ENCODE measurements at places on chromosomes 2 and 18. TPM values are rescaled to one million over a fixed set of nuclear protein-coding genes. Genes with fewer than 3 reads are reported as not detected.

VSNL1 gene
- total RNA-seq = 52.5 TPM

- no peak for DNase-seq
Observed at GRCh38 chr2:128720080-128721022, 401.7 kb upstream of the HS6ST1 start.

DNA sequence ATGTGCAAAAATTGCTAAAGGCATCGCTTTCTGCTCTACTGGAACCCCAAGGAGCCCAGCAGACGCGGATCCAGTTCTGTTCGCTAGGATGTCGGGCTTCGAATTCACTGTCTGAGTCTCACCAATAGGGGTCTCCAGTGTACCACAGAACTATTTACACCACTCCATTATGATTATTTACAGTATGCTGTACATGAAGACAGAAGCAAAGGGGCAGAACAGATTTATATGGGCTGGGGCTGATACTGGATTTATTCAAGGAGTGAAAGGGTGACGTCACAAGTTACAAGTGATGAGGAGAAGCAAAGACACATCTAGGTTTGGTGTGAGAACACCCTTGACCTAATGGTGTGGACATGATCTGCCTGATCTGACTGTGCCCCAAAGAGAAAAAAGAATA is 185.3 kb upstream of the ATP5MC3 start:
- peak; percentile 34 for DNase-seq

TMEM150A gene
- 8.2 TPM for total RNA-seq

FBXO36 gene
- 1.4 TPM for total RNA-seq

CRYGD gene
- total RNA-seq = not detected

TAF4B gene
- 4.7 TPM for total RNA-seq

PAPOLG gene
- total RNA-seq = 2.3 TPM

GRCh38 chr18:61896757-61897156 is 4.0 kb upstream of the RNF152 start:
- DNase-seq = peak; percentile 31

MC5R gene
- not detected for total RNA-seq
